ENCODE measurements at places on chromosomes 5 and 9. TPM values are rescaled to one million over a fixed set of nuclear protein-coding genes. Genes with fewer than 3 reads are reported as not detected.

The TNC gene
- total RNA-seq, result 373 TPM

The TEX10 gene
- 40.1 TPM for total RNA-seq

The CCL27 gene
- 0.23 TPM for total RNA-seq

The PCDHGA8 gene
- total RNA-seq, result 1.1 TPM

The WWC1 gene
- 4.7 TPM for total RNA-seq

The ARID3C gene
- total RNA-seq, result 0.11 TPM

All from A375 (cell line).